ENCODE measurements at places on chromosomes 5 and 9.

- DNase-seq, result no peak
These were observed 408.3 kb upstream of the RGMB start for GRCh38 chr5:98365126-98365525.

GRCh38 chr9:6894135-6894534 lies 136.4 kb downstream of the KDM4C start:
- no peak for DNase-seq

DNA sequence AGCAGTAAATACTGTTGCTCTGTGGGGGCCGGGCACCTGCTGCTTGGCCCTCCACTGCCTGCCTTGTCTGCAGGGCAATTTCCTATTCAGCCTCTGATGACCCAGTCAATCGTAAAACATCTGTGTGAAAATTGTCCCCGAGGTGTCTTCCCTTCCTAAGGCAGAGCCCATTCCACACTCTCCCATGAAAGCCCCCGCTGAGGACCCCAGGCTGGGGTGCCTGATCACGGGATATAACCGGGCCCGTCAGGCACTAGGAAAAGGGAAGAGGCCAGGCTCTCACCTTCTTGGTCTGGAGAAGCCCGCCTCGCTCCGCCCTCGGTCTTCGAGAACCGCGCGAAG lies 27.2 kb upstream of the SCGB3A1 start:
- DNase-seq, result no peak

DNA sequence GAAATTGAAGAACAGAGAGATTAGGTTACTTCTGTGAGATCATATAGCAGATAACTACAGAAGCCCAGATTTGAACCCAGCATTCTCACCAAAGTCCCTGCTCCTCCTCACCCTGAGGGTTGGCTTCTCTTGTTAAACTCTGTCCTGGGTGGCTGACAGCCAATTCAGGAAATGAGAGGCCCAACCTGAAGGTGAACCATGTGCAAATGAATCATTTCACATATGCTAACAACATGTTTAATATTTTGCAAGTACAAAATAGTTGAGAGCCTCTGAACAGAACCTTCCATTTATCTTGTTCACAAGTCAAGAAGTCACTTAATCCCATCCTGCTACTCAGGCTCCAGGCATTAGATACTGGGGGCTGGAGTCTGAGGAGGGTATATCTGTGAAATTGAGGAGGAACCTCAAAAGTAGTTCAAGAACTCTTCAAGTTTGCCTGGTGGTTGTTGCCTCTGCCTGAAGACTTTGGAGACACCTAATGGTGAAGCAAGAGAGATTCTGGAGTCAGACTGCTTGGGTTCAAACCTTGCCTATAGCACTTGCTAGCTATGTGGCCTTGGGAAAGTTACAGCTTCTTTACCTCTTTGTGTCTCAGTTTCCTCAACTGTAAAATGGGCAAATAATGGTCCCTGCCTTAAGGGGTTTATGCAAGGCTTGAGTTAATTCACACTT lies 564.0 kb downstream of the PSAT1 start:
- no peak for DNase-seq

GRCh38 chr5:154059039-154059430 lies 20.3 kb downstream of the MFAP3 start:
- DNase-seq, result no peak
